ENCODE measurements at places on chromosomes 7 and 10.
A peak's percentile ranks its signal among the peaks of the same experiment; 100 is the strongest.

GRCh38 chr7:36734731-36735130, 10.4 kb upstream of the AOAH start:
- DNase-seq, result no peak

- DNase-seq, result peak; percentile 42
Observed at GRCh38 chr7:46784732-46785131, 797.2 kb downstream of the TNS3 start.

DNA sequence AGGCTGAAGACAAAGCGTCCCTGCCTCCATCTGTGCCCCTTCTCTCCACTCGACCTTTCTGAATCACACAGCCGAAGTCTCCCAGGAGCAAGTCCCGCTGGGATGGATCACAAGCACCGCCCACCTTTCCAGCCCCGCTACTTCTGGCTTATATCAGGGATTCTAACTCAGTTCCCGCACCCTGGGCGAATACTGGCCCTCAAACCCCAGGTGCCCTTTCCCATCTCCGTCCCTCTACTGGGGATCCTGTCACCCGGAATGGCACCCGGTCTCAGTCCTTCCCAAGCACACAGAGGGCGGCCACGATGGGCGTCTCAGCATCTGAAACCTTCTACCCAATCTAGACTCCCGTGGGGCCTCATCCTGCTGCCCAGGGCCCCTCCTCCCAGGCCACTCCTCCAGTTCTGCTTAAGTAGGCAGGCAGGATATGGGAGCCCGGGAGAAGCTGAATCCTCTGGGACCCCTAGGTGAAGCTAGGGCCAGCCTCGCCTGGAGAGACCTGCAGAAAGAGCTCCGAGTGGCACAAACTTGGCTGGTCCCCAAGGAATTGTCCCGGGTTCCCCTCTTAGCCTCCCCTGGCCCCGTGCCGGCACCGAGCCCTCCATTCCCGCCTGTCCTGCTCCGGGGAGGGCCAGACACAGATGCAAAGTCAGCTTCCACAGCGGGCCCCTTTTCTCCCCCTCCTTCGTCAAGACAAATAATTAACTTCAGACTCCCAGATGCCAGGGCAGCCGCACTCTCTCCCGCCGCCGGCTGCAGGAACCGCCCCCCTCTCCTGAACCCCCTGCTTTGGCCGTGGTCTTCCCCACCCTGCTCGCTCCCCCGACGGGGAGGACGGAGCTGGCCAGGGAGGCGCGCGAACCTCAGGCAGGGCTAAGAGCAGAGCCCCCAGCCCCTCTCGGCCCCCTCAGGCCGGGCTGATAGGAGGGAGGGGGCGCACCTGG, 612 bp downstream of the KCP start:
- DNase-seq, result peak; percentile 40

DNA sequence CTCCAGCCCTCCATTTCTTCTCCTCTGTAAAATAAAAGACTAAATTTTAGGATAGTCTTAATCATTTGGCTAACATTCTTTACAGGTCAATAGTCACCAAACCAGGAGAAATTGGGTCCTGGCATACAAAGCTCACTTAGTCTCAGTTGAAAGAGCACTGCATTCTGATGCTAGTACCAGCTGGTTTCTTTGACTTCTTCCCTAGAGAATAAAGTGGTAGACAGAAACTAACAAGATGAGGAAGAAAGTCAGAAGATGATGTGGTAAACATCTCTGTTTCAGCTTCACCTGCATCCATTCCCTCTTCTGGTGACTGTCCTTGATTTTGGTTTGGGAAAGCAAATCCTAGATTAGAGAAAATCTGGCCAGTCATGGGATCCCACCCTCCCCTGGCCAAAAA, 37.2 kb downstream of the NKX2-3 start:
- DNase-seq, result no peak

GRCh38 chr10:72349438-72349837, 5.3 kb downstream of the DNAJB12 start:
- DNase-seq, result no peak

DNA sequence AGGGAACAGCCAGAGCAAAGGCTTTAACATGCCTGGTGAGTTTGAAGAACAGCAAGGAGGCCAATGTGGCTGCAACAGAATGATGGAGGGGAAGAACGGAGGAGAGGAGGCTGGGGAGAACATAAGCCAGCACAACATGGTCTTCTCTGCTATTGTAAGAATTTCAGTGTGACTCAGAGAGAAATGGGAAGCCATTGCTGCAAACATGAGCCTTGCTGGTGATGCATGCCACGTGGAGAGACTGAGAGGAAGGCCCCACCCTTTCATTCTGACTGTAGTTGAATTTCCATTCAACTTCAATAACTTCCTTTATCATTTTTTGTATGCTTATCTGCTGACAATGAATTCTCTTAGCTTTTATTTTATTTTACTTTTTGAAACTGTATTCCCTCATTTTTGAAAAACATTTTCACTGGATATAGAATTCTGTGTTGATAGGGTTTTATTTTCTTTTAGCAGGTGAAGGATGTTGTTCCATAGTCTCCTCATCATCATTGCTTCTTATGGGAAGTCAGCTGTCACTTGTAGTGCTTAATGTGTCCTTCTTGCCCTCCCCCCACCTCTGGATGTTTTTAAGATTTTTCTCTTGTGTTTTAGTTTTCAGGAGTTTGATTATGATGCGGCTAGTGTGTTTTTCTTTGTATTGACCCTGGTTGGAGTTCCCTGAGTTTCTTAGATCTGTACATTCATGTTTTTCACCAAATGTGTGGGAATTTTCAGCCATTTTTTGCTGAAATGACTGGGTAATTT, 46.4 kb upstream of the LEP start:
- DNase-seq, result no peak
